ENCODE measurements at places on chromosomes 13 and 19.

- DNase-seq: no peak
Observed at GRCh38 chr13:34901572-34901971, 40.5 kb upstream of the NBEA start.

DNA sequence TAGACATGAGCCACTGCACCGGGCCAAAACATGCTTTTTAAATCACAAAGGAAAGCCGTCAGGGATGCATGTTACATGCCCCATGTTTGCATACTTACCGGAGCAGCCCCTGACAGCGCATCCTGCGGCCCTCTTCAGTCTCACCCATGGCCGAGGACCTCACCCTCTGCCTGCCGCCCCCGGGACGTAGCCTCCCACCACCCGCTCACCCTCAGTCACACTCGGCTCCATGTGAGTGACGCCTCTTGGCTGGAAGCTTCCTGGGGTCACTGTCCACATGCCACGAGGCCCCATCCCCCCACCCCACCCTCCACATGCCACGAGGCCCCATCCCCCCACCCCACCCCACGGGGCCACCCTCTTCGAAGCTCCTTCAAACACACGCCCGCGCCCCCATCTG lies 46.1 kb upstream of the SPACA7 start:
- DNase-seq: no peak

- DNase-seq: no peak
Observed at GRCh38 chr13:110271313-110271712, 35.6 kb downstream of the COL4A1 start.

DNA sequence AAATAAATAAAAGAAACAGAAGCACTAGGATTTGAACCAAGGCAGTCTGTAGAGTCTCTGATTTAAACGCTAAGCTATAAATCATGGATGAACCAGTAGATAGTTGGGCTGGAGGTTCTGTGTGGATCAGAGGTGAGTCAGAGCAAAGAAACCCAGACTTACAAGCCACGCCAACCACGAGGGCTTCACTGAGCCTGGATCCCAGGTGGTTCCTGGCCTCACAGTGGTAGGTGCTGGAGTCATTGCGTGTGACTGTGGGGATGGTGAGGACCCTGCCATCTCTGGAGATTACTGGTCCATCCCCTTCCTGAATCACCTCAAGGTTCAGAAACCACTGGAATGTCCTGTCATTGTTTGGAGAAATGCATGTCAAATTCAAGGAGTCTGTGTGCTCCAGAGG lies 19.3 kb upstream of the CEACAM20 start:
- no peak for DNase-seq

GRCh38 chr13:20090349-20090748 lies 70.5 kb downstream of the GJA3 start:
- DNase-seq: no peak

DNA sequence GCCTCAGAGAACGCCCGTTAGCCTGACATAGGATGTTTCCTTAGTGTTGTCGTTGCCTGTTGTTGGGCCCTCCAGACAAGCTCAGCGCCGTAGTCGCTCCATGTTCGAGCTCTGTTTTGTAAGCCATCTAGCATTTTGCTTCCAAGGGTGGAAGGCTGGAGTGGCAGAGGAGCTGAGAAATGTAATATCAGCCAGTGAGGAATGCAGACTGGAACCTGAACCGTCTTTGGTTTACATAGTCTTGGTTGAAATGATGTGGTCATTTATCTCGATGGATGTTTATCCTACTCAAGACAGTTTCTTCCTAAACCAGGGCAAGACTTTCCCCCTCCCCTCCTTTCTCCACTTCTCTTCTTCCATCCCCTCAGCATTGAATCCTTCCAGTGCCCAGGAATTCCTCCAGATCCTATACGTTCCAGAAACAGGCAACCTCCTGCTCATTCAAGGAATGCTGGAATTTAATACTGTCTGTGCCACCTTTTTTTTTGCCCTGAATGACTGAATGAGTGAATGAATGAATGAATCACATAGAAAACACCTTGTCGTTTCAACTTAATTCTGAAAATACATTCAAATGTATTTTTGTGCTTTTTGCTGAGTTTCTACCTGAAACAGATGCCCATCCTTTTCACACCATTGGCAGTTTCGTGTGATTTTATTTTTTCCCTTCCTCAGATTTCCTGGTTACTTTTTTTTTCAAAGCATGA lies 109.5 kb upstream of the MBNL2 start:
- DNase-seq: no peak

GRCh38 chr13:110397436-110398115 lies 90.5 kb downstream of the COL4A2 start:
- no peak for DNase-seq

- no peak for DNase-seq
Observed at GRCh38 chr19:57016491-57016890, 103.3 kb upstream of the USP29 start.

GRCh38 chr19:32879741-32880140 lies 10.2 kb upstream of the SLC7A9 start:
- no peak for DNase-seq

DNA sequence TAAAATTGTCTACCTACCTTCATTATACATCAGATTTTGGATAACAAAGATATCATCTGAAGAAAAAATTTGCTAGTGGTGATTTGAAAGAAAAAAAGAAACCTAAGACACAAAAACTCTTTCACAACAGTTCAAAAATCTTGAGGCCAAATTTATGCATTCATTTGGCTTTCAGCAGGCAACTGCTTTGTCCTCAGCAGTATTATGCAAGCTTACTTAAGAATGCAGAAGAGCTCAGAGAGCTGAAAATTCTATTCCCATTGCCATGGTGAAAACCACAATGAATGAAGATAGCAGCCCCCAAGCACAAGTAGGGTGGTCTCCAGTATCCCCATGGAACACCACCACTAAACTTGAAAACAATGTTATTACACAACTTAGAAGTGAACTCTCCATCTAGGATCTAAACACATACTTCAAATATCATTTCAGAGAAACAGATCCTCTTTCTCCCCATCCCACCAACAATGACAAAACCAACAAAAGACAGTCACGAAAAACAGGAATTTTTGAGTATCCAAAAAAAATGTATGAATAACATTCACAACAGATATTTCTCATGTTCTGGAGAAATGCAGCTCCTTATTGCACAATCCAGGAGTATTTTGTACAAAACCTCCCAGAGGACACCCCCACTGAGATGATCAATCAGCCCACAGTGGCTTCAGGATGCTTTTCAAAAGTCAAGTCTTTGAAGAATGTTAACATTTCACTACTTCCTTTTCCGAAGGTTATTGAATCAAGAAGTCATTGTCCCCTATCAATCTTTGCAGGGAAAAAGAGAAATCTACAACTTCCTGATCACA lies 192.7 kb downstream of the LHFPL6 start:
- DNase-seq: no peak

Measured in activated CD8-positive, alpha-beta memory T cell treated with anti-CD3 and anti-CD28 coated beads for 48 hours (primary cell).